Heart left ventricle (tissue), 16 donors: ENCODE measurements at places on chromosomes 11 and 22. TPM values are rescaled to one million over a fixed set of nuclear protein-coding genes. Genes with fewer than 3 reads are reported as not detected.
A peak's percentile ranks its signal among the peaks of the same experiment; 100 is the strongest.

Gene ASRGL1
- total RNA-seq = 2.5 TPM

- no peak for DNase-seq
These were observed 47.7 kb upstream of the CSNK2A3 start for GRCh38 chr11:11400635-11401232.

GRCh38 chr11:116263019-116263418 is 509.8 kb downstream of the BUD13 start:
- no peak for DNase-seq

- DNase-seq = no peak
These were observed 745.8 kb upstream of the ANO5 start for GRCh38 chr11:21446939-21447590.

DNA sequence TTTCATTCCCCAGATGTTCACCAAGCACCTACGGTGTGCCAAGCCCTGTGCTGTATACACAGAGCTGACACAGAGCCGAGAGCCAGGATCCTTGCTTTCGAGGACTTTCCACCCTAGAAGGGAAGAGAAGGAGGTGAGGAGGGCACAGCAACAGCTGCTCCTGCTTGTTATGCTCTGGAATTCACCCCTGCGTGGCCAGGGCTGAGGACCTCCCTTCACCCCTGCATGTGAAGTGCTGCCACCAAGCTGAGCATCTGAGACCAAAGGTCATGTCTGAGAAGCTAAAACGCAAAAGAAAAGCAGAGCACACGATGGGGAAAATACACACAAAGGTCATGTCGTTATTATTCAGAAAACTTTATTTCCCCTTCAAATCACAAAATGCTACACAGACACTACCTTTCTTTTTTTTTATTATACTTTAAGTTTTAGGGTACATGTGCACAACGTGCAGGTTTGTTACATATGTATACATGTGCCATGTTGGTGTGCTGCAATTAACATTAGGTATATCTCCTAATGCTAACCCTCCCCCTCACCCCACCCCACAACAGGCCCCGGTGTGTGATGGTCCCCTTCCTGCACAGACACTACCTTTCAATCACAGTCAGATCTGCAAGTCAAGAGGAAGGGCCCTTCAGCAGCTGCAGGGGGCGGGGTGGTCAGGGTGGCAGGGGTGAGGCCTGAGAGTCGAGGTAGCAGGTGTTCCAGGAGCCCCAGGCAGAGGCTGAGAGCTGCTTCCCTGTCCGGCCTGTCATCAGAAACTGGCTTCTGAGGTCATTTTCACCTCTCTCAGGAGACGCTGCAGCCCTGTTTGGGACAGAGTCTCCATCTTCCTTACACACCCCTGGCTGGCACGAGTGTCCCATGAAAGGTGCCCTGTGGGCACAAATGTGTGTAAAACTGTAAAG is 40.1 kb upstream of the PRR5 start:
- peak; percentile 13 for DNase-seq
